ENCODE measurements at places on chromosomes 2 and 18.
A peak's percentile ranks its signal among the peaks of the same experiment; 100 is the strongest.

- H3K27ac ChIP-seq, result peak overlapping the region; percentile 4
- no peaks in the 10 kb centered on the region for H3K36me3 ChIP-seq
- H3K4me1 ChIP-seq, result no peaks in the 10 kb centered on the region
- H3K4me3 ChIP-seq, result no peak overlapping the region
- no peaks in the 10 kb centered on the region for H3K27me3 ChIP-seq
These were observed 498.4 kb downstream of the STK39 start for GRCh38 chr2:167749016-167749415.

DNA sequence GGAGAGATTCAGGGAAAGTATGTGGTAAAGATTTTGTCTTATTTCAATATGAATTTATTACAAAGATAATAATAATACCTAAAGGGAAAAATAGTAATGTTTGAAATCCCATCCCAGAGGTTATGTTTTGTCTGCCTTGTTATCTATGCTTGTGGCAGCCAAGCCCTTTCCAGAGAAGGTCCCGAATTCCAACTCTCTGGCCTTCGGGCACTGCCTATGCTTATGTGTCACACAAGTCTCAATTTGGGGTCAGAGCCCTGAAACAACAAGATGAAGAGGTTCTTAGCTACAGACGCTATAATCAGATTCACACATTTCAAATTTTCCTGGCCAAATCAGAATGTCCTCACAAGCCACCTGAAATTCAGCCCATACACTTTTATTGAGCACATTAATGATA, 59.9 kb downstream of the DNER start:
- H3K4me3 ChIP-seq, result no peak overlapping the region
- no peaks in the 10 kb centered on the region for H3K27me3 ChIP-seq
- no peak overlapping the region for H3K27ac ChIP-seq
- H3K4me1 ChIP-seq, result no peaks in the 10 kb centered on the region
- H3K36me3 ChIP-seq, result no peaks in the 10 kb centered on the region
- DNase-seq, result no peak

- H3K27me3 ChIP-seq, result peaks cover 22% of the 10 kb centered on the region
- H3K4me1 ChIP-seq, result no peaks in the 10 kb centered on the region
- no peak overlapping the region for H3K4me3 ChIP-seq
- H3K36me3 ChIP-seq, result no peaks in the 10 kb centered on the region
- H3K27ac ChIP-seq, result no peak overlapping the region
These were observed 18.5 kb upstream of the NTSR2 start for GRCh38 chr2:11688222-11689069.

DNA sequence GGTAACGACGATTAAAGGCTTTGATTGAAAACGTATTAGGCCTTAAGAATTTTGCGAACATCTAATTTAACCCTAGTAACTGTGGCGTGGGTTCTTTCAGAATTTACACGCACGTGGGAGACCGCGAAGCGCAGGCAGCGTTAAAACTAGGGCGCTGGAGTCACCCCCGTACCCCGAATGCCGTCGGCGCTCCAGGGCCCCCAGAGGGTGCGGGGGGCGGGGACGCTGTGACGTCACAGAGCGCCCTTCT, 673 bp upstream of the SMCHD1 start:
- H3K27me3 ChIP-seq, result no peaks in the 10 kb centered on the region
- H3K36me3 ChIP-seq, result no peaks in the 10 kb centered on the region
- H3K4me3 ChIP-seq, result peak overlapping the region; percentile 92
- peak overlapping the region; percentile 97 for H3K27ac ChIP-seq
- DNase-seq, result peak; percentile 61

DNA sequence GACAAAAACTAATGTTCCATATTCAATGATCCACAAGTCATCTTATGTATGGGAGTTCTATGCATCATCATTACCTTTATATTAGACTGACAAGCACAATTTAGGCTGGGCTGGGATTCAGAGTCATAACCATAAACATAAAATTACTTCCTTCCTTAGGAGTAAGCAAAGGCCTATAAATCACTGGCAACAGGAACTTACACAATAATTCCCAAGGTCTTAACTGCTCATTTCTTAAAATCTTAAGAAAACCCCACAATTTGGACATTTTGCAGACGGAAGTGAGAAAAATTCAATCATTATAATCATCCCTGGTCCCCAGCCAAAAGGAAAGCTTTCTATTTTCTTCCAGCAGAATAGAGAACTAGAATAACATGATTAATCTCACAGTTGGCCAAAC, 232.3 kb downstream of the DYM start:
- H3K27ac ChIP-seq, result no peak overlapping the region
- no peak overlapping the region for H3K4me3 ChIP-seq
- no peaks in the 10 kb centered on the region for H3K27me3 ChIP-seq
- H3K4me1 ChIP-seq, result peaks cover 4% of the 10 kb centered on the region
- no peaks in the 10 kb centered on the region for H3K36me3 ChIP-seq
- DNase-seq, result no peak

GRCh38 chr18:13450289-13451212, 232.0 kb downstream of the LDLRAD4 start:
- H3K27me3 ChIP-seq, result peaks cover 17% of the 10 kb centered on the region
- no peak overlapping the region for H3K4me3 ChIP-seq
- H3K27ac ChIP-seq, result no peak overlapping the region
- no peaks in the 10 kb centered on the region for H3K4me1 ChIP-seq
- no peak for DNase-seq

DNA sequence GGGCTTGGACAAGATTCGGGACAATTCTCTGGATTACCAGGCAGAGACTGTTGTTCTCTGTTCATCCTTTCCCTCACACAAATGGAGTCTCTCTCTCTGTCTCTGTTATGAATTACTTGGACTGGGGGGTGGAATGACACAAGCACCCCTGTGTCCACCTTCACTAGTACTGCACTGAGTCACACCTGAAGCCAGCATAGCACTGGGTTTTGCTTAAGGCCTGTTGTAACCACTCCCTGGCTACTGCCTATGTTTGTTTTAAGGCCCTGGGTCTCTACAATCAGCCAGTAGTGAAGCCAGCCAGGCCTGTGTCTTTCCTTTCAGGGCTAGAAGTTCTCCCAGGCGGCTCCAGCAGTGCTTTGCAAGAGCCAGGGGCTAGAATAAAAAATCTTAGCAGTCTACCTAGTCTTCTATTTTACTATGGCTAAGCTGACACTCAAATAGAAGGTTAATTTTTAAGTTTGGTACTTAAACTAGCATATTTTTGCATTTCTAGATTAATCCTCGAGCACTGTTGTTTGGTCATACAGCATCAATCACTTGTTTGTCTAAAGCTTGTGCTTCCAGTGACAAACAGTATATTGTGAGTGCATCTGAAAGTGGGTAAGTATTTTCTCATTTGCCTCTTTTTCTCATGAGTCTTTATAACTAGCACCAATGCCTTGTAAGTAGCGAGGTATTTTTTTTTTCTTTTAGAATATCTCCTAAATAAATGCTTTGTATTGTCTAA, 27.8 kb downstream of the WDR7 start:
- no peak overlapping the region for H3K4me3 ChIP-seq
- no peak overlapping the region for H3K27ac ChIP-seq
- H3K27me3 ChIP-seq, result no peaks in the 10 kb centered on the region
- H3K4me1 ChIP-seq, result no peaks in the 10 kb centered on the region
- DNase-seq, result no peak
- H3K36me3 ChIP-seq, result no peaks in the 10 kb centered on the region

- no peak overlapping the region for H3K4me3 ChIP-seq
- H3K27ac ChIP-seq, result no peak overlapping the region
- DNase-seq, result no peak
- H3K4me1 ChIP-seq, result no peaks in the 10 kb centered on the region
- H3K27me3 ChIP-seq, result no peaks in the 10 kb centered on the region
These were observed 969.6 kb upstream of the PIK3C3 start for GRCh38 chr18:40985436-40985835.

GRCh38 chr18:74453642-74454198, 3.4 kb downstream of the DIPK1C start:
- DNase-seq, result no peak
- no peak overlapping the region for H3K4me3 ChIP-seq
- no peaks in the 10 kb centered on the region for H3K36me3 ChIP-seq
- peaks cover 4% of the 10 kb centered on the region for H3K4me1 ChIP-seq

DNA sequence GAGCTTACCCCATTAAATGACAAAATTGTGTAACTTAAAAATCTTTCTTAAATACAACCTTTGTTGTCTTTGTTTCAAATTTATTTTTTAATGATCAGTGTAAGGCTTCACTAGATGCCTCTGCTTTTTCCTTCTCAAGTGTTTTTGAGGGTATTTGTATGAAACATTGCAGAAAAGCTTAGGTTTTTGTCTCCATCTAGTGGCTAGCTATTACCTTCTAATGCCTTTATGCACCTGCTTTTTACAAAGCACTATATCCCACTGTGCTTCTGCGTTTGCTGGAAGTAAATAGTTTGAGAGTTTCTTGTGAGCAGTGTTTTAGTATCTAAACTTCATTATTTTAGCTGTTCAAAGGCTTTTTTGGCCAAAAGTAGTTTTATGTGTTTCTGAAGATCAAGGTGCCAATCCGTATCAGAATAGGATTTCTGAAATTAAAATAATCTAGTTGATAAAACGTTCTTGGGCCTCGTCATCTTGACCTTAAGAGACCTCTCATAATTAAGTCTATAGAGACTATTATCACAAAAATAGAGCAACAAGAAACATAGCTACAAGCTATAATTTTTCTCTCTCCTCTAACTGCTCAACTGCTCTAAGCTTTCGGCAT, 47.0 kb downstream of the IWS1 start:
- no peak overlapping the region for H3K27ac ChIP-seq
- H3K27me3 ChIP-seq, result no peaks in the 10 kb centered on the region
- peaks cover 25% of the 10 kb centered on the region for H3K36me3 ChIP-seq
- no peak overlapping the region for H3K4me3 ChIP-seq
- no peak for DNase-seq

DNA sequence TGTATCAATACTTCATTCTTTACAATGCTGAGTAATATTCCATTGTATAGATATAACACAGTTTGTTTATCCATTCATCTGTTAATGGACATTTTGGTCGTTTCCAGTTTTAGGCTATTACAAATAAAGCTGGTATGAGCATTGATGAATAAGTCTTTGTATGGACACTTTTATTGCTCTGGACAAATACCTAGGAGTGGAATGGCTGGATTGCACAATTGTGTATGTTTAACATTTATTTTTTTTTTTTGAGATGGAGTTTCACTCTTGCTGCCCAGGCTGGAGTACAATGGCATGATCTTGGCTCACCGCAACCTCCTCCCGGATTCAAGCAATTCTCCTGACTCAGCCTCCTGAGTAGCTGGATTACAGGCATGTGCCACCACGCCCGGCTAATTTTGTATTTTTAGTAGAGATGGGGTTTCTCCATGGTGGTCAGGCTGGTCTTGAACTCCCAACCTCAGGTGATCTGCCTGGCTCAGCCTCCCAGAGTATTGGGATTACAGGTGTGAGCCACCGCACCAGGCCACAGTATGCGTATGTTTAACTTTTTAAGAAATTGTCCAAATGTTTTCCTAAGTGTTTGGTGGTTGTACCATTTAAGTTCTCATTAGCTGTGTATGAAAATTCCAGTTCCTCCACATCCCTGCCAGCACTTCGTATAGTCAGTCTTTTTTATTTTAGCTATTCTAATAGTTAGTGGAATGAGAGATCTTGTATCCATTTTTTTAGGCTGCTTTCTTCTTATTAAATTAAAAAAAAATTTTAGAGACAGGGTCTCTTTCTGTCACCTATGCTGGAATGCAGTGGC, 194.9 kb upstream of the HAAO start:
- no peaks in the 10 kb centered on the region for H3K27me3 ChIP-seq
- DNase-seq, result no peak
- no peaks in the 10 kb centered on the region for H3K36me3 ChIP-seq
- peak overlapping the region; percentile 42 for H3K27ac ChIP-seq
- H3K4me1 ChIP-seq, result peaks cover 32% of the 10 kb centered on the region

Data from large intestine (tissue), 12 donors.